ENCODE measurements at places on chromosomes 6 and 20. TPM values are rescaled to one million over a fixed set of nuclear protein-coding genes. Genes with fewer than 3 reads are reported as not detected.

- DNase-seq, result no peak
Measured at GRCh38 chr6:162187168-162187935, 540.2 kb downstream of the PRKN start.

DNA sequence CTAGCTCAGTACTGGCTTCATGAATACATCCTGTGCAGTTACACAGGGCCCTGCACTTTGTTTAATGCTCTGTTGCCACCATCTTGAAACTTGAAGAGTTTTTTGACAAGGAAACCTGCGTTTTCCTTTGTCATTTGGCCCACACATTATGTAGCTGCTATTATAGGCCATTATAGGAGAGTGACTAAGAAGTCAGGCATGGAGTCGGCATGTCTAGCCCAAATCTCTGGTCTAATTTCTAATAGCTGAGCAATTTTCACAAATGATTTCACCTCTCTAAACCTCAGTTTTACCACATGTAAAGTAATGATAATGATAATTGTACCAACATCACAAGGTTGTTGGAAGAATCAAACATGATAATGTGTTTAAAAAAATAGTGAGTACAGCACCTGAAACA is 67.1 kb upstream of the MYLIP start:
- DNase-seq, result no peak

DNA sequence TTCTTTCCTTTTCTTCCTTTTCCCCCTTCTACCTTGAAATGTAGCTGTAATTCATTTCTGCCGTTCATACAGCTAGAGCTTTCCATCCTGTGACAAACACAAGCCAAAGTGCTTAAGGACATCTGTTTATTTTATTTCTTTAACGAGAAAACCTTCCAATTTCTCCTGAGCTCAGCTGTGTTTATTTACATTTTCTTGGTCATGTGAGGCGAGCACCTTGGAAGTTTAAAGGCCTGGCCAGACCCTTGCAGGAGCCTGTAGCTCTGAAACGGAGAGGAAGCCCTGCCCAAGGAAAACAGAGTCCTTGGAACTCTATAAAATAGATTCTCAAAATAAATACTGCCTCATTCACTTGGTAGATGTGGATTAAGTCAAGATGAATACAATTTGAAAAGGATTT is 223.1 kb downstream of the EYA2 start:
- DNase-seq, result no peak

GRCh38 chr6:35522660-35523658 is 10.3 kb upstream of the TULP1 start:
- DNase-seq, result peak; percentile 87

DNA sequence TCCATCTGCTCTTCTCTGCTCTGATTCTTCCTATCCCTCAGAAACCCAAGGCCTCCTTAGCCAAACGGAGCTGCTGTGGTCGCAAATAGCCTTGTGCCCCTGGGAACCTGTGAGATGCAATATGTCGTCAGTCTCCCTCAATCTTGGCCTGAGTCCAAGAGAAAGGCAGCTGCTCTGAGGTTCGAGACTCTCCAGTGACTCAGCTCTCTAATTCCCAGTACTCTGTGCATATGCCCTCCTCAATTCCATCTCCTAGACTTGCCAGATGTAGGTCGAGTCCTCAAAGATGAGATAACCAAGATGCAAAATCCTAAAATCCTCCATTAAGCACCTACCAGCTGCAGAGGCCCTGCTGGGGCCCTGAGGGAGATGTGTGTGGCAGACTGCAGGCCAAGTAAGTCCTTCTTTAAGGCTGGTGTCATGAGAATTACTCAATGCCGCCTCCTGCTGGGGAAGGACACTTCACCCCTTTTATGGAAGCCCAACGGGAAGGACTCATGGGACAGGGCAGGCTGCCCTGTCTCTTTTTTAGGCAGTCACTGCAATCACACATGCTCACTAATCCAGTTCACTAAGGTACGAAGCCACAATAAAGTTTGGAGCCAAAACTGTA is 28.5 kb downstream of the C6orf15 start:
- DNase-seq, result peak; percentile 70

DNA sequence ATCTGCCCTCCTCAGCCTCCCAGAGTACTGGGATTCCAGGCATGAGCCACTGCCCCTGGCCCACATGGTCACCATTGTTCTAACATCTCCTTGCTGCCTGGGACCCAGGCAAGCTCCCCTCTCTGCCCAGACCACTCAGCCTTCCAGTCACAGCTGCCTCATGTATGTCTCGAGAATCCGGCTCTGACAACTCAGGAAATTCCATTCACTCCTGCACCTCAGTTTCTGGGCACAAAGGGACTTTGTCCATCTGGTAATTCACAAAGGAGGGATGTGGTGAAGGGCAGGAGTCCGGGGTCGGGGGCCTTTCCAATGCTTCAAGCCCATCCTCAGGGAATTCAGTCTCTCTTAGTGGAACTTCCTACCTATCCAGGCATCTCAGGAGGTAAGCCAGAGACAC is 40.7 kb downstream of the JPH2 start:
- DNase-seq, result no peak

GRCh38 chr6:13014504-13015378 is 298.2 kb downstream of the PHACTR1 start:
- no peak for DNase-seq

DNA sequence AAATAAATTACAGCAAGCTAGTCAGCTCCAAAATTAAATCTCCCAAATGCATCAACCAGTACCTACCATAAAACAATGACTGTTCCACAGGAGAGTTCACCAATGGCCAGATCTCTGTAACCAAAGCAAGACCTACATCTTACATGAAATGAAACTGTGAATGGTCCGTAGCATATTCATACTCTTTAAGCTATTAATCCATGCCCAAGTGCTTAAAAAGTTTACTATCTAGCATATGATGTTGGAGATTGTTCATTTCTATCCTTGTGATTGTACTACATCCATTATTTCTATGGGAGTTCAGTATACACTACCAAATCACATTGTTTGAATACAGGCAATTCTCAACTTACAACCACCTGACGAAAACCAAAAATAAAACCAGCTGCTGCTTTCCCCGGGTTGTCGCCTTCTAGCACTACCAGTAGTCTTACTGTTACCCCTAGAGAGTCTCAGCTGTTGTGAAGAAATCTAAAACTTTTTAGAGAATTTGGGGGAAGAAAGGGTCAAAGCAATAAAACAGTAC is 38.0 kb downstream of the HIVEP2 start:
- peak; percentile 43 for DNase-seq

- no peak for DNase-seq
Measured at GRCh38 chr6:24031496-24031895, 94.5 kb upstream of the NRSN1 start.

DNA sequence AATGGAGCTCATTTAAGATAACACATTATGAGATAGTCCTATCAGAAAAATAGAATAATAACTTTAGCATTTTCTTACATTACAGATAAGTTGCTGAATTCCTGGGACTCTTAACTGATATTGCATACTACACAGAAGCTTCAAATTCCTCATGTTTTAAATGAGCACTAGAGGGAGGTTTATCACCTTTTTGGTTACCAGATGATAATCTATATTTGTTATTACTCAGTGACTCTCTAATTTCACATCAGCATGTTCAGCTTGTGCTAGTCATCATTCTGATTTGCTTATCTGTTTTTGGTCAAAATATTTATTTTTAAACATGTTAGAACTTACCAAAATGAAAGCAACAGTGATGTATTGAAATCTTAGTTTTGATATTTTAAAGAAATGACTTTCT is 20.5 kb upstream of the GJA10 start:
- no peak for DNase-seq

DNA sequence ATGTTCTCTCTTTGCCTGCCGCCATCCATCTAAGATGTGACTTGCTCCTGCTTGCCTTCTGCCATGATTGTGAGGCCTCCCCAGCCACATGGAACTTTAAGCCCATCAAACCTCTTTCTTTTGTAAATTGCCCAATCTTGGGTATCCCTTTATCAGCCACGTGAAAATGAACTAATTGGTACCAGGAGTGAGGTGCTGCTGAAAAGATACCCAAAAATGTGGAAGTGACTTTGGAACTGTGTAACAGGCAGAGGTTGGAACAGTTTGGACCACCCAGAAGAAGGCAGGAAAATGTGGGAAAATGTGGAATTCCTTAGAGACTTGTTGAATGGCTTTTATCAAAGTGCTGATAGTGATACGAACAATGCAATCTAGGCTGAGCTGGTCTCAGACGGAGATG is 694.9 kb downstream of the FRK start:
- no peak for DNase-seq

GRCh38 chr6:13847326-13848050 is 33.1 kb upstream of the MCUR1 start:
- DNase-seq, result no peak

GRCh38 chr6:141653590-141653989 is 479.1 kb upstream of the GJE1 start:
- no peak for DNase-seq

The TCP11 gene
- total RNA-seq, result not detected

The SMLR1 gene
- not detected for total RNA-seq

The SCUBE3 gene
- total RNA-seq, result not detected

GRCh38 chr6:32529697-32530430 is at the start of gene HLA-DRB5:
TSS of gene HLA-DRB5 (minus strand) at chr6:32530287. CDS start at chr6:32530224, 63 bp downstream.
- DNase-seq, result peak; percentile 3

DNA sequence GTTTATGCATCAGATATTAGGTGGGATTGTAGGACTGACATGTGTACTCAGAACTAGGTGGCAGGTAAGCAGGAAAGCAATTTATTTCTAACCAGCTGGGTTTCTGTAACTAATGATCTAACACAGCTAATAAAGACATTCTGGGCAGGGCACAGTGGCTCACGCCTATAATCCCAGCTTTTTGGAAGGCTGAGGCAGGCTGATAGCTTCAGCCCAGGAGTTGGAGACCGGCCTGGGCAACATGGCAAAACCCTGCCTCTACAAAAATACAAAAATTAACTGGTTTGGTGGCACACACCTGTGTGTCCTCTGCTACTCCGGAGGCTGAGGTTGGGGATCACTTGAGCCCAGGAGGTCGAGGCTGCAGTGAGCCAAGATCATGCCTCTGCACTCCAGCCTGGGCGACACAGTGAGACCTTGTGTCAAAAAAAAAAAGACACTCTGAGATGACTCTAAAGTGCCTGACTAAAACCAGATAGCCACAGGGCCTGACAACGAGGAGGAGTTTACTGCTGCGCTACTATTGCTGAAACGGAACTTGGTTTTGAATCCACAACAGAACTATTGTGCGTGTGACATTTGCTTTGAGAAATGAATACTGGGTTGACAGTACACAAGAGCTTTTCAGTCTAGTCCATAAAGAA is 29.2 kb upstream of the CEP85L start:
- peak; percentile 67 for DNase-seq

- DNase-seq, result no peak
Measured at GRCh38 chr20:43984587-43984986, 69.9 kb downstream of the TOX2 start.

GRCh38 chr20:16048876-16049275 is 524.4 kb downstream of the KIF16B start:
- no peak for DNase-seq

GRCh38 chr20:60035-60918 is 27.2 kb upstream of the DEFB125 start:
- DNase-seq, result no peak

The TULP1 gene
- not detected for total RNA-seq

The RNF144B gene
- 3.2 TPM for total RNA-seq

The PCSK2 gene
- not detected for total RNA-seq

DNA sequence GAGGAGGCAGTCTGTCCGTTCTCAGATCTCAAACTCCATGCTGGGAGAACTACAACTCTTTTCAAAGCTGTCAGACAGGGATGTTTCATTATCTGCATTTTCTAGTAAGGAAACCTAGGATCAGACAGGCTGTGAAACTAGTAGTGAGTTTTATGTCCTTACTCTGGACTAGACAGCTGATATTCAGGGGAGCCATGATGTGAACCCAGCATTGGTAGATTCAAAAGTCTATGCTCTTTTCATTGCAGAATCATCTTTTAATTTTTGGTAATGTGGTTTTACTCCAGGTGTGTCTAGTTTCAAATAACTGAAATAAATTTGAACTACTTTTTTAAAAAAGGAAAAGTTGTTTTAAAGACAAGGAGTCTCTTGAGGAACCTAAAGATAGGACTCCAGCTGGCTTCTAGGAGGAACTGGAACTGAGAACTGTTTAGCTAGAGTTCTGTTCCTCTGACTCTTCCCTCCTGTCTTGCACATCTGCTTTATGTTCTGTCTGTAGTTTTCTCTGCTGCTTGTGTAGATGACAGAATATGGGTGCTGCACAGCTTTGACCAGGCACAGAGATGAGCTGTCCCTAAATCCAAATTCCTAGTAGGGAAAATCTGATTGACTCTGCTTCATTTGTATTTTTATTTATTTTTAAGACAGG is 27.8 kb upstream of the RNF144B start:
- DNase-seq, result no peak

DNA sequence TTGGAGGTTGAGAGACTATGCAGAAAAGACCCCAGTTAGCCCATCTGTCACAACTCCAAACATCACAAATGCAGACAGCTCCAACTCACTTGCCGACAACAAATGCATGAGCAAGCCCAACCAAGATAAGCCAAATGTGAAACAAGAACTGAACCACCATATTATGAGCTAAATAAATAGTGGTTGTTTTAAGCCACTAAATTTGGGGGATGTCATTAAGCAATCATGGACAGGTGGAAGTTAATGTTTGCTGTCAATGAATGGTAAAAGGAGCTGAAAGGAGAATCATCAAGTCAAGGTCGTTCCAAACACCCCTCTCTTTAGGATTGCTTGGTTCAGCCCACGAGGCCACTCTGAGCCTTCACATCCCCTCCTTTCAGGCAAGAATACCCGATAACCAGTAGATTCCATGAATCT is 71.2 kb upstream of the PLCB4 start:
- DNase-seq, result no peak

DNA sequence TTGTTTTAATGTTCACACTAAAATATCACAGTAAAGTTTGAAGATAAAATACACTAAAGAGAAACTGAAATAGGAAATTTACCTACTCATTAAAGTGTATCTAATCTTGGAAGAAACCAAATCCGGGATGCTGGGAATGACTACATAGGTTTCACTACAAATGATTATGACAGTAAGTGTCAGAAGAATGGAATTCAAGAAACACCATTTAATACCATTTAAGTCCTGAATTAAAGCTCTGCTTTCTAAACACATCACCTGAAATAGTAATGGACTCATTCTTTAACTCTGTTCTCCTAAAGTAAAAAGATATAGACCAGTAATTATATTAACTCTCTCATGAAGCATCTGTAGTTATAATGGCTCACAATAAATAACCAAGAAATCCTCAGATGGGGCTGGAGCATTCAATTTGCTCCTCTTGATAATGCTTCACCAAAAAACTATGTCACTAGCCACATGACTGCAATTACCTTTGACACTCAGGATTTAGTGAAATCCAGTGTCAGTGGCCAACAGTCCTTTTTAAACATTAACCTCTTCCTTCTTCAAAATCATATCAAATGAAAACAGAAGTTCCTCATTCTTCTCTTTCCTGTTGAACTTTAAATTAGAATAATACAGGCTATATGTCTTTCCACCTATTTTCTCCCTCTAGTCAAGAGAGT is 41.4 kb downstream of the MAP7 start:
- no peak for DNase-seq

DNA sequence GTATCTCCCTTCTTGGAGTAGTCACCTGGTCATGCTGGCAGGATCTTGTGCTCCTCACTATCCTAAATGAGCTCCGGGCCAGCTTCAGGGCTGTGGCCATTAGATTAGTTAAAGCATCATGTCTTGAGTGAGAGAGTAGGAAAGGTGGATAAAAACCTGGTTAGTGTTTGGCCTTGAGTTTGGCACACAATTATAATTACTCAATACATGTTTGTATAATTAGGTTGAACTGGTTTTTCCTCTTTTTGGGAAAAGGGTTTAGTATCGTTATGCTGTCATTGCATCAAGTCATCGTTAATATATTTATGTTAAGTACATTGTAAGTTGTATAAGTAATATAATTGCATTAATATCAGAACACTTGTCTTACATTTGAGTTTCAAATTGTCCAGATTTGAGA is 126.3 kb downstream of the CDKAL1 start:
- DNase-seq, result no peak

The SLC22A1 gene
- not detected for total RNA-seq

Data from activated naive CD4-positive, alpha-beta T cell treated with anti-CD3 and anti-CD28 coated beads for 36 hours (primary cell).